ENCODE measurements at places on chromosomes 13 and 19.

- no peak for DNase-seq
Measured at GRCh38 chr13:47917022-47917574, 84.0 kb downstream of the SUCLA2 start.

GRCh38 chr19:535017-535835, 3.7 kb downstream of the CDC34 start:
- no peak for DNase-seq

DNA sequence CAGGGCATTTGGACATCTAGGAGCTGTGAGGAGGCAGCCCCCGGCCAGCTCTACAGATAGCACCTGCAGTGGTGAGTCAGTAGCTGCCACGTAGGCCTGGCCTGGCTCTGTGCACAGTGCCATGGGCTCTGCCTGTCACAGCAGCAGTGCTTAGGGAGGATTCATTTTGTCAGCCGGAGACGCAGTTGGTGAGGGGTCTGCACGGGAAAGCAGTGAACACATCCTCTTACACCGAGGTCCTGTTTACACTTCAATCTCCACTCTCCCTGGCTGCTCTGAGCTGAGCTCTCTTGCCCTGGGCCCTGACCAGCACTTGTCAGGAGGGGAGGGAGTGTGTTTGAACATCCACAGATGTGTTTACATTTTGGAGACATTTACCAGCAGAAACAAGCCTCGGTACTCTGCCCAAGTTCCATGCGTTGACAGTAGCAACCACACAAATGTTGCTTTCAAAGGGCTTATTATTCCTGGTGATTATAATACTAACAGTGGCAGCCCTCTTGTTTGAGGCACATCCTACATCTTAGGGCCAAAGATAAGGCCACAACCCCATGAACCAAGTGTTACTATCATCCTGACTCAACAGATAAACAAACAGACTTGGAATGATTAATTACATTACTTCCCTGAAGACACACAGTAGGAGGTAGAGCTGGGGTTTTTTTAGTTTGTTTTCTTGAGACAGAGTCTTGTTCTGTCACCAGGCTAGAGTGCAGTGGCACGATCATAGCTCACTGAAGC, 148.9 kb downstream of the USP12 start:
- no peak for DNase-seq

DNA sequence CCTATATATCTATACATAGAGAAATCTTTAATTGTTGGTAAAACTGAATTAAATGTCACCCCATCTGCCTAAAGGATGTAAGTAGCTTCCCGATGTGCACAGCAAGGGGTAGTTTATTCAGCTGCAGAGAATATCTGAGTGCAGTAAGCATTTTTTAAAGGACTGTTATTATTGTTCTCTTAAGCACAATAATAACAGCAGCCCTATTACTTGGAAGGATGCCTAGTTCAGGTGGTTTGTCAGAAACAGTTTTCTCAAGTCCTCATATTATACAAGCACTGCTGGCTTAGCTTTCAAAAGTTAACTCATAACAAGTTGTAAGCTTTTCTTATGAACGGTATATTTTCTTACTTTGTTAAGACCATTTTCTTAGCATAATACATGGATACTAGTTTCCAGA, 142.6 kb downstream of the CRYL1 start:
- DNase-seq: no peak

DNA sequence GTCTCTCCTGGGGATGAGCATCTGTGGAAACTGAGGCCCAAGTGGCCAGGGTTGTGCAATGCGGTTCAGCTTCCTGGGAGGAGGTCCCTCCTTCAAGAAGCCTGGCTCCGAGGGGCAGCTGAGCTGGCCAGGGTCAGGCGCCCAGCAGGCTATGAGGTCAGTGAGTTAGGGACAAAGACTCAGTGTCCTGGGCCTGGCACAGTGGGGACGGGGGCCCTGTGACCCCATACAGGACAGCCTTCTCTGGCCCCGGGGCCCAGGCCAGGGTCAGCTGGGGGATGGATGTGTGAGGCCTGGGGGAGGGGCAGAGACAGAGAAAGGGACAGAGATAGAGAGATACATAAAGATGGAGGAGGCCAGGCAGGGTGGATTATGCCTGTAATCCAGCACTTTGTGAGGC, 3.0 kb upstream of the IL12RB1 start:
- DNase-seq: no peak

DNA sequence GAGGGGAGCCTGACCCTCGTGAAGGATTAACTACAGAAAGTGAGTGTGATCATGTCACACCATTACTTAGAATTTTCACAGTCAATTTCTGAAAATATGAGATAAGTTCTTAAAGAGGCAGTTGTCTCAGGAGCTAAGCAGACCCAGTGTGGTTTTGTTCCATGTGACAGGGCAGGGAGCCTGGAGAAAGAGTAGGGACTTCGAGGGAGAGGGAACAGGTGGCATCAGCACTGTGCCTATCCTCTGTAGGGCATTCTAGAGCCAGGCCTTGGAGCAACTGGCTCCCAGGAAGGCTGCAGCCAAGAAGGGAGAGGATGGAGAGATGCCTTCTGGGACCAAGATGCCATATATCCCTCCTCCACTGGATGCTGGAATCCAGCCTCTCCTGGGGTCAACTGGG, 183.0 kb downstream of the TSHZ3 start:
- DNase-seq: no peak

GRCh38 chr19:58181902-58182576, 822 bp upstream of the ZNF274 start:
- peak; percentile 79 for DNase-seq

All from activated CD8-positive, alpha-beta T cell treated with anti-CD3 and anti-CD28 coated beads, Interleukin-2, amount 10 ng/mL, durations not matched to agents 7 days and 5 days (primary cell).